Ovary (tissue), 10 donors: ENCODE measurements at places on chromosomes 16 and 17.
A peak's percentile ranks its signal among the peaks of the same experiment; 100 is the strongest.

- no peak for DNase-seq
These were observed 4.9 kb downstream of the RUNDC1 start for GRCh38 chr17:42985225-42985624.

DNA sequence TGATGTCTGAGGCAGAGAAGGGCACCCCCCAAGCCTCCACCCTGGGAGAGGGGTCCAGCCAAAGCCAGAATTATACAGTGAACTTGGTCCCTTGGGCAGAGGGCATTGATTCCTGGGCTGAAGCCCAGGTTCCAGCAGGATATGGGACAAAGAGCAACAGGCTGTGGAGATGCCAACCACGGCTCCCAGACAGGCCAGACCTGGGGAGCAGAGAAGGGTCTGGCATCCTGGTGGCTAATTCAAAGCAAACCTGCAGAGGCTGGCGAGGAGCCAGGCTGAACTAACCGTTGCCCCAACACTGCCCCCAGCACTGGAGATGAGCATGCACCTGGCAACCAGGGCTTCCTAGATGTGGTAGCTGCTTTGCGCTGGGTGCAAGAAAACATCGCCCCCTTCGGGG is 3.0 kb downstream of the CES3 start:
- no peak for DNase-seq

DNA sequence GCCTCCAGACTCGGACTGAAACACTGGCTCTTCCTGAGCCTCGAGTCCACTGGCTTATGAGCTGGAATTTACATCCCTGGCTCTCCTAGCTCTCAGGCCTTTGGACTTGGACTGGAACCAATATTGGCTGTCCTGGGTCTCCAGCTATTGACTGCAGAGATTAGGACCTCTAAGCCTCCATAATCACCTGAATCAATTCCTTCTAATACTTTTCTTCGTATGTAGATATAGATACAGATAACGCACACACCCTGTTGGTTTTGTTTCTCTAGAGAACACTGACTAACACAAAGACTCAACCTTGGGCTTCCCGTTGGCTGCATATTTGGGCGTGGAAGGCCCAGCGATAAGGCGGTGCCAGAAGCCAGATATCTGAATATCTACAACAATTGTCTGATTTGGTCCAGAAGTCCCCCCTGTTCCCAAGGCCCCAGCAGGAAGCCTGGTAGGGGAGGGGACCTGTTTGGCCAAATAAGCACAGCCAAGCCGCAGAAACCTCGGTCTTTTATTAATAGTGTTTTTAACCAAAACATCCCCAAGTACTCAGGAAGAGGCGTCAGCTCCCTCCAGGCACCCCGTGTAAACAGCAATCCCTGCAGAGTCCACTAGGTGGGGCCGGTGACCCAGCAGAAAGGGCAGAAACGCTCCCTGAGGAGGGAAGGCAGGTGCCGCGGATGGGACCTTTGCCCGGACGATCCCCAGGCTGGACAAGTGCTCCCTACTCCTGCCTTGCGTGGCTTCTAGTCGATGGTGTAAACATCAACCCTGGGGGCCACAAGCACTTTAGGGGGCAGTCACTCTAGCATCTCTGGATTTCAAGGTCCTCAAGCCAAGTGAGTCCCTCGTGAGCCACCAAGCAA is 57.0 kb downstream of the ABR start:
- DNase-seq: peak; percentile 93

- DNase-seq: no peak
These were observed 77.5 kb upstream of the DYNLRB2 start for GRCh38 chr16:80463326-80463725.

GRCh38 chr16:50567651-50568050 is 19.5 kb downstream of the NKD1 start:
- no peak for DNase-seq

DNA sequence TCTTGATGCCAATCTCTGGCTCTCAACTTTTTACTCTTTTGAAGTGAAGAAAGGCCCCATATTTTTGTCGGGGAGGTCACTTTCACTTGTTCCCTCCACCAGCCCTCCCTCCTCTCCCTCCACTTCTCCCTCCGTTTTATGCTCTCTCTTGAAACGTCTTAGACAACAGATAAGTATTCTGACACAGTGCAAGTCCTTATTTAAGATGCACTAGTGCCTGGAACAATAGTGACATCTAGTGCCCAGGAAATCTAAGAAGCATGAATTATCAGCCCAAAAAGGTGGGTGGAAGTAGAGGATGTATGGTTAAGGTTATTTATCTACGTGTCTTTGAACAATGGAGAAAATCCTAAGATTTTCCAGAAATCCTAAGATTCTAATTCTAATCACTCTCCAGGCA is 17.9 kb downstream of the PSME3IP1 start:
- no peak for DNase-seq

DNA sequence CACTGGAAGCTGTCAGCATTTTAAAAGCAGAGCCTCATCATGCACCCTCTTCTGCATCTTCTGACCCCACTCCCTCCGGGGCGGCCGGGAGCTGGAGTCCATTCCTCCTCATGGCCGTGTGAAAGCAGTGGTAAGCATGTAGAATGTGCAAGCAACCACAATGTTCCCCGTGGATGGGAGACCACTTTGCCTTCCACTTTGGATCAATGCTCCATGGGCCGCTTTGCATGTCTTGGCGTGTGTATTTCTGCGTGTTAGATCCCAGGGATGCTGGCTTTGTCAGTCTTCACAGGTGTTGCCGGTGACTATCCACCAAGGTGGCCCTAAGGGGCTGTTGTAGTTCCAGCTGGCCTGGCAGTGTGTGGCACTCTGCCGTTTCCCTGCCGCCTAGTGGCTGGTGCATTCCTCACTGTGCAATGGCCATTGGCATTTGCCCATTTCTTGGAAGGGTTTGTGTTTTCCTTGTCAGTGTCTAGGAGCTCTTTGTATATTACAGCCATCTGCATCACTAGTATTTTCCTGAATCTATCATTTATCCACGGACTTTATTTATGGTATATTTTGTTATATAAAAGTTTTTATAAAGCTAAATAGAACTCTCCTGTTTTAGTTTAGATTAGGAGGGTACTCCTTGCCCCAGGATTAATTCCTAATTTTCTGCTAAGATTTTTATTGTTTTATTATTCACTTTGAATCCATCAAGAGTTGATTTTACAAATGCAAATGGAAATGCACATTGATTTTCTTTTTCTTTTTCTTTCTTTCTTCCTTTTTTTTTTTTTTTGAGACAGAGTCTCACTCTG is 5.8 kb upstream of the ALDH3A1 start:
- DNase-seq: no peak

GRCh38 chr16:23807028-23807427 is 28.8 kb upstream of the PRKCB start:
- no peak for DNase-seq

DNA sequence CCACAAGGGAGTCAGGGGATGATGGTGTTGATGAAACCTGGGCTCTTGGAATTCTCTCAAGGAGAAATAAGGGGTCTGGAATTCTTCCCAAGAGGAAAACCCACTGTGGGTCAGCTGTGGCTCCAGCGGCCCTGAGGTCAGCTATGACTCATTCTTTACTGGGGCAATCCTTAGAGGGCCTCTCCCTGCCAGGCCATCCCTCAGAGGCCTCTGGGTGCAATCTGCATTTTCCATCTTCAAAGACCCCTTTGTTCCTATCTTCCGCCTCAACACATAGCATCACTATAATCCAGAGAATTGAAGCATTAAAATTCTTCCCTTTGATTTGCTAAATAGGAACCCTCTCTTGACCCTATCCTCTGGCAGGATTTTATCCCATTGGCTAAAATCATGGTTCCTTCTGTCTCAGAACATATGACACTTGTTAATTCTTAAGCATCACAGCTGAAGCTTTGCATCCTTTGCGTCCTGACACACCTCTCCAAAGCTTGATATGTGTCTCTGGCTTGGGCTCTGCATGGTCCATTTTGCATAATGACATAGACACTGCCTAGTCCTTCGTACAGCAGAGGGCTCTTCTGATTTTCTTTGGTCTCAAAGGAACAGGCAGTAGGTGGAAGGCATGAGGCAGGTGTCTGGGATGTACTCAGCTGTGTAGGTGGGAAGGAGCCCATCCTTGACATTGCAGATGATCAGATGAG is 4.4 kb upstream of the KRT37 start:
- DNase-seq: no peak
